ENCODE measurements at places on chromosomes 7 and 10.
A peak's percentile ranks its signal among the peaks of the same experiment; 100 is the strongest.

DNA sequence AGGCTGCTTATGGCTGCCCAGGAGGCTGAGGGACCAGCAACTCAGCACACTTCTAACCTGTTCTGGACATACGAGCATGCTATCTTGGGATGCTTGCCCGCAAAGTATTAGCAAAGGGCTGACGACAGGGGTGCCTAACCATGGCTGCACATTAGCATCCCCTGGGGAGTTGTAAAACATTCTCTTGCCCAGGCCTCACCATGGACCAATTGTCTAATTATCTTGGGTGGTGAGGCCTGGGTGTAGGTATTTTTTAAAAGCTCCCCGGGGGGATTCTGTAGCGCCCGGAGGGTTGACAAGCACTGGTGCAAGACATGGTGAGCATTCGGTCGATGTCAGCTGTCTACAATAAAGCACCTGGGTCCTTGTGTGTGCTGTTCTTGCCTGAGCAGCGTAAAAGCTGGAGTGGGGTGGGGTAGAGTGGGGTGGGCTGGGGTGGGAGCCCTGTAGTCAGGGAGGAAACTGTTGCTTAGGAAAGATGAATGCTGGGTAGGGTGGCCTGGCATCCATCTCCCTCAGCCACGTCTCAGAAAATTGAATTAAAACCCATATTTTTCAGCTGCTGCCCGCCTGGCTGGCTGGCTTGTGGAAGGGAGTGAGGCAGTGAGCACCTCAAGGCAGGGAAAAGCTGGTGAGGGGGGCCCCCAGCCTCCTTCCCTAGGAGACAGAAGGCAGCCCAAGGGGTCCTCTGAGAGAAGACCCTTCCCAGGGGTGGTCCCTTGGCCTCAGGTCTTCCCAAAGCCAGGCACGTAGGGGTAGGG lies 2.9 kb upstream of the ADCYAP1R1 start:
- DNase-seq = no peak

GRCh38 chr7:151243408-151244195 lies 4.9 kb downstream of the SMARCD3 start:
- peak; percentile 22 for DNase-seq

- DNase-seq = no peak
Measured at GRCh38 chr10:101229266-101230182, at the start of gene LBX1. LBX1 (minus strand) TSS chr10:101229463; CDS start chr10:101228815, 648 bp downstream.

DNA sequence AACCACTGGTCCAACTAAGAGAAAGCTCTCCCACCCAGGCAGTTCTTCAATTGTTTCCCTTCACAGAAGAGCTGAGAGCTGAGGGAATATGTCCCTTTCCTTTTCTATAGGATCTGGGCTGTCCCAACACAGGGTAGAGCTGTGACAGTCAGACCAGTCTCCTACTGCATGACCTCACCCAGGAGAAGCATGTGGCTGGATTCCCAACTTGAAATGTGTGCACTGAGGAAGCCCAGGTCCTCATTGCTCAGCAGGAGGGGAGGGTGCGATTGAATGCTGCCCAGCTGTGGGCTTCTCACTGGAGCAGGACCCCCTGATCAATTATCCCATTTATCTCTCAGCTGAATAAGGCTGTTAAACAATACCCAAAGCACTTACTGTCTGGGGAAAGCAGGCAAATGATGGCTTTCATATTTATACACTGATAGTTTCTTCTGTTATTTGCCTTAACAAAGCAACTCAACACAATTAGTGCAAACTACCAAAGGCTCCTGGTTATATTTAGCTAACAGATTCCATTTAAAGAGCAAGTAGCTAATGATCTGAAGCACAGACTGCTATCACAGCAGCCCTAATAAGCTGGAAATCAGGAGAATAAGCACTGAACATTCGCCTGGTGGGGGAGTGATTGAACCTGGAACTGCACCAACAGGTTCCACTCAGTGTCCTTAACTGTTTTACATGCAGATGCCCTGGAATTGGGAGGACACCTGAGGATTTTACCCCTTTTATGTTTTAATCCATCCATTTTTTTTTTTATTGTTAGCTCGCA lies 508.8 kb downstream of the CCSER2 start:
- no peak for DNase-seq

DNA sequence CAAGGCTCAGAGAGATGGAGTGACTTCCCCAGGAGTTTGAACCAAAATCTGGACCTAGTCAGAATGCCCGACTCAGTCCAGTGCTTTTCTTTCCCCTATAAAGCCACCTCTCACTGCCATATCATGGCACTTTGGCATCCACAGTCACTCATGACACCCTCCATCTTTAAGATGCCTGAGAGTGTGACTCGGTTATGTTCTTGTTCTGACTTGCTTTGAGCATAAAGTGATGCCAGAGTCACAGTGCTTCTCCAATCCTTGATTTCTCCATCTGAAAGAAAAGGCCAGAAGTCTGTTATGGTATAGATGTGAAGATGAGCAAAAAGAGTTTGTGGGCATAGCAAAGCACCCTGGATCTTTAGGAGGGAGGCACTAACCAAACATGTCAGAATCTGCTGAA lies 538.1 kb downstream of the SORCS1 start:
- no peak for DNase-seq

DNA sequence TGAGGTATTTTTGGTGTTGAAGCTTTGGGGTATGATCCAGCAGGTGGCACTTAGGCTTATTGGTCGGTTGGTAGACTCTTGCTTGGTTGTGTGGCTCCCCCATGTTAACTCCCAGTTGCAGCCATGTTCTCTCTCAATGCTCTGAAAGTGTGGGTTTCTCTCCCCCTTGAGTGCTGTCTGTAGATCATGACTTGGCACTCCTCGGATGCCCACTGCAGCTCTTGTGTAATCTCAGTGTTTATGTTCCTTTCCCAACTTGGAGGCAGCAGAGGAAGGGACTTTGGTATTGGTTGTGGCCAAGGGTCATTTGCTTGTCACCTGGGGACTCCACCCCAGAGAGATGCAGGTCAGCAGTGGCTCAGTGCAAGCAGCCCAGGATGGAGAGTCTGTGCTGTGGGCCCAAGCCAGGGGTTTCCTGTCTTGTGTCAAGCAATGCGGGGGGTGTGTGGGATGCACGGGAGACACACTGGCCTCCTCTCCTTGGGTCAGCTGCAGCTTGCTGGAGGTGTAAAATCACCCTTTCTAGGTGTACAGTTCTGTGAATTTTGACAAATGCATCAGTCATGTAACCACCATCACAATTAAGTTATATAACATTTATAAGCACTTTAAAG lies 36.9 kb downstream of the PIK3CG start:
- peak; percentile 12 for DNase-seq

GRCh38 chr10:113970641-113971040 lies 73.0 kb upstream of the ADRB1 start:
- no peak for DNase-seq

DNA sequence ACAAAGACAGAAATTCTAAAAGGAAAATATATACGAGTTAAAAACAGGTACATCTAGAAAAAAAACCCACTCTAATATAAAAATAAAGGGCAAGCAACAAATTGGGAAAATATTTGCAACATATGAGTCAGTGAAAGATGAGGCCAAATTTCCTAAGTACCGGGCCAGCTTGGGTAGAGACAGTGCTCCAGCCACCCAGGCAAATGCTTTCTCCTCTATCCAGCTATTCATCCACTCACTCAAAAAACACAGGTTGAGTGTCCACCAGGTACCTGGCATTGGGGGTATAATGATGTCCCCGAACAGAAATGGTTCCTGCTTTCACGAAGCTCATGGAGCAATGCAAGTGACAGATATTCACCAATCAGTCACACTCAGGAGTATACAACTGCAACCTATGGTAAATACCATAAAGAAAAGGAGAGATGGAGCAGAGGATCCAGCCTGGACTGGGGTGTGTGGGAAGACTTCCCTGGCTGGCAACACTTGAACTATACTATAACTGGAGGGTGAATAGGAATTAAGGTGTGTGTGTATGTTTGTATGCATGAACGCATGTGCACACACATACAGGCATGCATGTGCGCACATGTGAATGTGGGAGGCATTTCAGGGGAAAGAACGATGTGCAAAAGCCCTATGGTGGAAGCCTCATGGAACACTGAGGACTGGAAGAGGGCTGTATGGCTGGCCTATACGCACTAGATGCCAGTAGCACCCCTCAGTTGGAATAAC lies 2.3 kb downstream of the ARHGAP22 start:
- DNase-seq = no peak

DNA sequence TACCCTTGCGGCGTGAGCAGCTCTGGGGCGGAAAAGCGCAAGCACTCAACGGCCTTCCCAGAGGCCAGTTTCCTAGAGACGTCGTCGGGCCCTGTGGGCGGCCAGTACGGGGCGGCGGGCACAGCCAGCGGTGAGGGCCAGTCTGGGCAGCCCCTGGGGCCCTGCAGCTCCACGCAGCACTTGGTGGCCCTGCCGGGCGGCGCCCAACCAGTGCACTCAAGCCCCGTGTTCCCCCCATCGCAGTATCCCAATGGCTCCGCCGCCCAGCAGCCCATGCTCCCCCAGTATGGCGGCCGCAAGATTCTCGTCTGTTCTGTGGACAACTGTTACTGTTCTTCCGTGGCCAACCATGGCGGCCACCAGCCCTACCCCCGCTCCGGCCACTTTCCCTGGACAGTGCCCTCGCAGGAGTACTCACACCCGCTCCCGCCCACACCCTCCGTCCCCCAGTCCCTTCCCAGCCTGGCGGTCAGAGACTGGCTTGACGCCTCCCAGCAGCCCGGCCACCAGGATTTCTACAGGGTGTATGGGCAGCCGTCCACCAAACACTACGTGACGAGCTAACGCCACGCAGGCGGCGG lies 12.6 kb downstream of the TRIM8 start:
- no peak for DNase-seq

GRCh38 chr7:103731169-103731568 lies 258.3 kb downstream of the RELN start:
- no peak for DNase-seq

Measured in MV-4-11 (cell line).